ENCODE measurements at places on chromosomes 3 and 15.

GRCh38 chr15:71509139-71509538, 301.2 kb upstream of the NR2E3 start:
- no peak for DNase-seq

GRCh38 chr3:195892105-195893043, 16.0 kb downstream of the TNK2 start:
- DNase-seq = no peak

DNA sequence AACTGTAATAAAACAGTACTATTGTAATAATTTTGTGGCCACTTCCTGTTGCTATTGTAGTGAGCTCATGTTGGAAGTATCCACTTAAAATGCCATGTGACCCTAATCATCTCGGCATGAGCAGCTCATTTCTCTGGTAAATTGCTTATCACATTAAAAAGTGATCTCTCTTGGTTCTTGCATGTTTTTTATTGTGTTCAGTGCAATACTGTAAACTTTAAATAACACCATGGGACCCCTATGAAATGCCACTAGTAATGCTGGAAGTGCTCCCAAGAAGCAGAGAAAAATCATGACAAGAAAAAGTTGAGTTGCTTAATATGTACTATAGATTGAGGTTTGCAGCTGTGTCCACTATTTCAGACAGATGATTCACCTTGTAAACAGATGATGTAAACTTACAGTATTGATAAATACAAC, 45.6 kb downstream of the NMD3 start:
- peak; percentile 54 for DNase-seq

GRCh38 chr15:75641603-75642002, 1.6 kb upstream of the IMP3 start:
- no peak for DNase-seq

DNA sequence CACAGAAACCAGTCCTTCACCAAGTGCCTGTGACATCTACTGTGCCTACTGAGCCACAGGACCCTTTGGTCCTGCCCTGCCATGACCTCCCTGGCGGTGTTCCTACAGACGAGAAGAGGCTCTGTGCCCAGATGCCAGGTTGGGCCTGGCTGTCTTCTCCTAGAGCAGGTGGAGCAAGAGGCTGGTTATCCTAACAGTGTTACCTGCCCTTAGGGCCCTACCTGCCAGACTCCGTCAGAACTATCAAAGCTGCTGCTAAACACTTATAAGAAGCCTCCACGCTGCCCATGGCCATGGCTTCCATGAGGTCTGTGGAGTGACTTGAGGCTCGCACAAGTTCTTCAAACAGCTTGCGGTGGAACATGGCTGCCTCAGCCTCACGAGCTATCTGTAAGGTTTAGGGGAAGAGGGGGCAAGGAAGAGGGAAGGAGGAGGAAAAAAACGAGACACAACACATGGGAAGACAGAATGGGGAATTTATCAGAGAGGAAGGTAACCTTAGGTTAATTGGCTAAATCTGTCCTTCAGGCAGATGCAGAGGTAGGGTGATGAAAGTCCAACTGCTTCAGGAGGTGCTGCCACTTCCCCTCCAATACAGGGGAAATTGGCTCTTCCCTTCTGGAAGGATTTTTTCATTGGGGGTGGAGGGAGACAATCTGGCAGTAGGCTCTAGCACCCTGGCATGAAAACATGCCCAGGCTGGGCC, 5.4 kb upstream of the GRAMD2A start:
- DNase-seq = no peak

DNA sequence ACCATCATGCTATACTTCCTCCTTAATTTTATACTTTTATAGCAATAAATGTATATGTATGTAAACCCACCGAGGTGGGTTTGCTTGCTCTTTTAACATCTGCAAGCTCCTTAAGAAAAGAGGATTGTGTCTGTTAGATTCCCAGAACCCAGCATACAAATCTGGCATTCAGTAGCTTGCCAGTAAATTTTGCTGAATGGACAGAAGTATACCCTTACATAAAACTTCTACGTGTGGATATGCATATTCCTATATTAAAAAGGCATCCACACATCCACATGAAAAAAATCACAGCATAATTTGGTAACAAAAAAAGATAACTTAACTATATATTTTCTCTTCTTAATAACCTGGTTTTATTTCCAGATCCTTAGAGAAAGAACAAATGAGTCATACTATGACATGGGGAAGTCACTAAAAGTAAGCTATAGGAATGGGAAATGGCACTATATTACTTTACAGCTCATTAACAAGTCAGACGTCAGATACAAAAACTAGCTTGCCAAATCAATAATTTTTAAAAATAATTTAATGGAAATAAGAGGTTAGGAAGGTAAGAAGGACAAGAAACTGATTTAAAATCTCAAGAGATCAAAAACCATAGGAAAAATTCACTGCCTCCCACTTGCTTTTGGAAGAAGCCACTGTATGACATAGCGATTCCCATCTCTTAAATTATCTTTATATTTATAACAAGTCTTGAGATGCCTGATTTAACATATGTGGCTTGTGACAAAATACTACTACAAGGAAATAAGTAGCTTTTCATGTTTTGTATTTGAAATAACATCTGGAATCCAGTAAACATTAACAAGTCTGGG, 68.7 kb downstream of the SUMF1 start:
- no peak for DNase-seq

GRCh38 chr3:16460886-16461285, 52.6 kb downstream of the RFTN1 start:
- peak; percentile 75 for DNase-seq

DNA sequence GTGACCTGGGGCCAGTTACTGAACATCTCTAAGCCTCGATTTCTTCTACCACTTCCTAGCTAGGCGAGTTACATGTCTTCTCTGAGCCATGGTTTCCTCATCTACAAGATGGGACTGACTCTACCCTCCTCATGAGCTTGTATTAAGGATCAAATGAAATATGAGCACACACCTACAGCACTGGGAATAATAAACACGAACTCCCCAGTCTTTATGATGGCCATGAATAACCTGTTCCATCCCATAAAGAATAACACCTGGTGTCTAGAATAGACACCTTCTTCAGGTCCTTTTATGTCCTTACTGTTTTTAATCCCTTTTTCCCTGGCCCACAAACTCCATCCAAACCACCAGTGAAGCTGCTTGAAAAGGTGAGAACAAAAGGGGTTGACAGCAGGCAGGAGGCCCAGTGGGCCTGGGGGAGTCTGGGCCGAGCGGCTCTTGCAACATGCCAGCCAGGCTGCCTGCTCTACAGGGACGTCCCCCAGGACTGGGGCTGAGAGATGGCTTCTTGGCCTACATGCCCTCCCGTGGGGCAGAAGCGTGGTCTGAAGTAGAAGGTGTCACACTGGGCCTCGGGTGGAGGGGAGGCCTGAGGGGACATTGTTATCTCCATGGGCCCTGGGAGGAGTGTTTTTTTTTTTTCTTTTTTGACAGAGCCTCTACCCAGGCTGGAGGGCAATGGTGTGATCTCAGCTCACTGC, 178.2 kb downstream of the RAB11A start:
- DNase-seq = no peak

DNA sequence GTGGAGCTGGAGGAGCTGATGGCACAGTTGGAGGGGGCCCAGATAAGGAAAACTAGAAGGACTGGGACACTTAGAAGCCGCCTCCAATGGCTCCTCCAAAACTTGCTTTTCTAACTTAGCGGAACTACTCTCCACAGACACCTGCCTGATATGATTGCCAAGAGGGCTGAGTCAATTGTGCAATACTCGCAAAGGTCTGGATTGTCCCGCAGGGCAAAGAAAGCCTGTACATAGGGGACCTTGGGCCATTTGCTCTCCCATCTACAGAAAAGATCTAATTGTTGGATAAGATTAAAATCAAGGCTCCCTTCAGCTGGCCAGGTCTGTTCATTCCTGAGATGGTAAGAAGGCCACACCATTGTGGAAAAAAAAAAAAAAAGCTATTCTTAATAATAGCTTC, 69.7 kb upstream of the ATP11B start:
- DNase-seq = no peak

DNA sequence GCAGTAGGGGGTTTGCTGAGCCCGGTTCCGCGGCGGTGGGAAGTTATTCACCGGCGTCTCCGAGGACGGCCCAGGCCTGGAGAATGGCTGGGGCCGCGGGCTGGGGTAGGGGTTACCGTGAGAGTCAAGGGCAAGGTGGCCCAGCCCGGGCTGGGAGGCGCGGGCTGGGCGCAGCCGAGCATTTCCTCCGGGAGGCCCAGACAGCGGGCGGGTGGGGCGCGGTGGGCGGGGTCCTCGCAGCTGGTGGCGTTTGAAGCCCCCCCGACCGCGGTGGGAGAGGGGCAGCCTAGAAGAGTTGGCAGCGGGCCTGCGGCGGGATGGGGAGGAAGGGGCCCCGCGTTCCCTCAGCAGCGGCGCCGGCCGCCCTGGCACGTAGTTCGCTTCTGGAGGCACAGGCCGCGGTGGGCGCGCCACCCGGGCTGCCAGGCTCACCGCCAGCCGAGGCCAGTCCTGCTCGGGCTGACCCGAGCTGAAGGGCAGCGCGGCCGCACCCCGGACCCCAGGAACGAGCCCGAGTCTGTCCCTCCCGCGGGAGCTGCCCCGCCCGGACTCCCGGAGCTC, 960 bp upstream of the KLF13 start:
- no peak for DNase-seq

- no peak for DNase-seq
Measured at GRCh38 chr3:156577736-156578135, 22.8 kb upstream of the SSR3 start.

DNA sequence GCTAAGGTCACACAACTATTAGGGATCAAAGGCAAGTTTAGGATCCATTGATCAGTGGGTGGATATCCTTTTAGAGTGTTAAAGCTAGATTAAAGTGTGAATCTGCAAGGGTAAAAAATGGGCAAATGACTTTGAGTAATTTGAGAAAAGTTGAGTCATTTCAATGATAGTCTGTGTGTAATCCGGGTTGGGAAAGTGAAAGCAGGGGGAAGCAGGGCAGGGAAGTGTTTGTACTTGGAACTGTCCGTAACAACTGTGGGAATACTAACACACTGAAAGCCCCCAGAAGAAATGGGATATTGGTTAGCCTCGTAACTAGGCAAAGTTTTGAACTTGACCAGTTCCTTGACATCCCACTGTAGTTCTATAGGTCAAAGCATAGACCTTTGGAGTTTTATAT, 187.2 kb upstream of the SLITRK3 start:
- DNase-seq = no peak

- no peak for DNase-seq
Measured at GRCh38 chr3:38022896-38023709, 6.3 kb downstream of the PLCD1 start.

GRCh38 chr15:31461911-31462480, 135.4 kb downstream of the KLF13 start:
- DNase-seq = no peak

GRCh38 chr15:81880314-81880713, 165.5 kb downstream of the MEX3B start:
- no peak for DNase-seq

GRCh38 chr3:194907811-194908210, 222.1 kb downstream of the FAM43A start:
- DNase-seq = no peak

- DNase-seq = no peak
Measured at GRCh38 chr15:76199106-76200082, 111.9 kb downstream of the ETFA start.

DNA sequence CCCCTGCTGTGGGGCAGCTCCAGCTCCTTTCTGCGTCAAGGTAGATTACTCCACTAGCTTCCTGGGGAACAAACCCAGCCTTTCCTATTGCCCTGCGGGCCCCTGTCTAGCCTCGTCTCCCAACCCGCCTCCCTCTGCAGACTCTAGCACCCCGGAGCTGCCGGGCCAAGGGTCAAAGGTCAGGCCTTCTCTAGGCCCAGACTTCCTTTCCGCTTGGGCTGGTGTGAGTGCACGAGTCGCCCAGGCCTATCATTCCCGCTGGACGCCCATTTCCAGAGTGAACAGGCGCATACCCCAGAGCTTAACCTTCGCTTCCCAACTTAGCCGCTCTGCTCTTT, 11.6 kb upstream of the ONECUT1 start:
- no peak for DNase-seq

- DNase-seq = no peak
Measured at GRCh38 chr15:70271422-70272088, 173.8 kb upstream of the TLE3 start.

- DNase-seq = no peak
Measured at GRCh38 chr15:99445272-99445850, 120.4 kb upstream of the MEF2A start.

- no peak for DNase-seq
Measured at GRCh38 chr15:96414875-96415274, 84.4 kb downstream of the NR2F2 start.

DNA sequence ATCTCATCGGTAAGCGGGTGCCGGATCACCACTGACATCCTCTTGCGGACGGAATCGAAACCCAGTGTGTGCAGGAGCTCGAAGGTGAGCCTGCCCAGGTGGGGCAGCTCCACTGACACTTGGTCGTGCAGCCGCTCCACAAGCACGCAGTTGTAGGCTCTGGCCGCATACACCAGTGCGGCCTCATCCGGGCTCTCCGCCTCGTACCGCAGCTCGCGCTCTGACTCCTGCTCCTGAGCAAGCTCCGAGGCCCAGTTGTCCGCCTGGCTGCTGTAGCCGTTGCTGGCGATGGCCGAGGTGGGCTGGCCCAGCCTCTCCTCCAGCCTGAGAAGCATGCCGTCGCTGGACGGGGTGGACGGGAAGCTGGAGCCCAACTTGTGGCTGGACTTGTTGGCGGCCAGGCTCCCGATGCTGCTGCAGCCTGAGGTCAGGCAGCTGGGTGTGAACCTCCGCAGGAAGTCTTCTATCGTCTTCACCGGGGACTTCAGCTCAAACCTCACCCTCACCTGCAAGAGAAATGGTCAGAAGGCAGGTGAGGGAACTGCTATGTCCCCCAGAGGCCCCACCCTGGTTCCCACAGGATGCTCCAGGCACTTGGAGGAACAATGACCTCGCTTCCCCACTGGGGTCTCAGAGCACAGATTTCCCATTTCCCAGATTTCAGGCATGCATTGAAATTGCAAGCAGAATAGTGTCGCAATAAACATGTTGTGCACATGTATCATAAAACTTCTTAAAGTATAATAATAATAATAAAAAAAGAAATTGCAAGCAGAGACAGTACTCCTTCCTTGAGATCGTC, 149.2 kb downstream of the ATP10A start:
- no peak for DNase-seq

GRCh38 chr3:62445275-62445674, 71.9 kb upstream of the FEZF2 start:
- DNase-seq = no peak

DNA sequence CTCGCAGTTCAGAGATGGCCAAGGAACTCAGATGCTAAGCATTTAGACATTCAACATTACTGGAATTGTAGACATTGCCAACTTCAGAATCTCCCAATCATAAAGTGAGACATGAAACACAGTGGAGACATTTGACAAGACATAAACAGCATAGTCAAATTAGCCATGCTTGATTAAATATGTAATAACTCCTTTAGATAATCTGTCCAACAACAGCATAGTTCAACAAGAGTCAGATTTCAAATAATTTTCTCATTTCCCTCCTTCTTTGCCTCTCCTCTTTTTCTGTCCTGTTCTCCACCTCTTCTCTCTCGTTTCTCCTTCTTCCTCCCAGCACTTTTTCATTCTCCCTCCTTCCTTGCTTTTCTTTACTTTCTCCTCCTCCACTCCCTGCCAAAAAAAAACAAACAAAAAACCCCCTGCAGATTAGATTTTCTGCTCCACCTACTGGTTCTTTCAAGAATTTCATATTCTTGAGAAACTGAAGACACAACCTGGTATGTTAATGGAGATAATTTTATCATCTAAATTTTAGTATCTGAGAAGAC, 20.2 kb downstream of the CPOX start:
- no peak for DNase-seq

- DNase-seq = no peak
Measured at GRCh38 chr3:105979961-105980360, 111.1 kb upstream of the CBLB start.

GRCh38 chr3:185711255-185711870, 113.5 kb downstream of the IGF2BP2 start:
- no peak for DNase-seq

All from NCI-H1930 (cell line).